CD14-positive monocyte (primary cell): ENCODE measurements at places on chromosomes 5 and 9. TPM values are rescaled to one million over a fixed set of nuclear protein-coding genes. Genes with fewer than 3 reads are reported as not detected.

DNA sequence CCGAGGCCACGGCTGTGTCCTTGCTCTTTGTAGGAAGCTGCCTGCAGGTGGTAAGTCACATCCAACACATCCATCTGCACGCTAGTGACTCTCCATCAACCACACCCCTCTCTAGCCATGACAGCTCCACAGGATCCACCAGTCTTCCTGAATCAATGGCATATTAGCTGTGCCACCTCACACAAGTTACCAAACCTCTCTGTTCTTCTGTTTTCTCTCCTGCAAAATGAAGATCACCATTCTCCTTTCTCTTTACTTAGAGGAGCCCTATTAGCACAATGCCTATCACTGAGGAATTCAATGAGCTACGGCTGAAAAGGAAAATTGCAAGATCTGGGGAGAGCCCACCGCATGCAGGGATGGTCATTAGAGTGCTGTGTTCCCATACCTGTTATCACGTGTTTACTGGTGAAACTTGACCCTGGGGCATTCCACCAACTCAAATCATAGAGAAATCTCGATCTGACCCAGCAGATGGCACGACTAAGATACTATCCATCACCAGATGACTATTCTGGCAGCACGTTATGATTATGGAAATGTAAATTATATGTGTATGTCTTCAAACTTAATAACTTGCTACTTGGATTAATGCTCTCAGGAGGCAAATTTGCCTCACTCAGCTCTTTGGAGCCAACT is 20.9 kb downstream of the WHRN start:
- no peak overlapping the region for H3K4me3 ChIP-seq
- no peaks in the 10 kb centered on the region for H3K36me3 ChIP-seq
- no peaks in the 10 kb centered on the region for H3K27me3 ChIP-seq
- H3K4me1 ChIP-seq, result peaks cover 39% of the 10 kb centered on the region
- DNase-seq, result no peak

The ARHGEF39 gene
- 0.13 TPM for polyA plus RNA-seq

- H3K27ac ChIP-seq, result no peak overlapping the region
- H3K4me1 ChIP-seq, result no peaks in the 10 kb centered on the region
- DNase-seq, result no peak
- no peaks in the 10 kb centered on the region for H3K36me3 ChIP-seq
Observed at GRCh38 chr5:9646843-9647242, 16.7 kb upstream of the TAS2R1 start.

GRCh38 chr9:127418037-127418471 is 6.1 kb upstream of the ZNF79 start:
- H3K27me3 ChIP-seq, result no peaks in the 10 kb centered on the region
- DNase-seq, result peak; percentile 26
- H3K4me3 ChIP-seq, result no peak overlapping the region
- H3K36me3 ChIP-seq, result no peaks in the 10 kb centered on the region

- peaks cover 57% of the 10 kb centered on the region for H3K27me3 ChIP-seq
- DNase-seq, result no peak
- H3K36me3 ChIP-seq, result no peaks in the 10 kb centered on the region
- H3K4me1 ChIP-seq, result peaks cover 16% of the 10 kb centered on the region
- no peak overlapping the region for H3K4me3 ChIP-seq
- H3K27ac ChIP-seq, result no peak overlapping the region
Observed at GRCh38 chr9:114501796-114502682, 3.2 kb downstream of the WHRN start.

The ZNF462 gene
- not detected in 2 replicates for polyA plus RNA-seq

DNA sequence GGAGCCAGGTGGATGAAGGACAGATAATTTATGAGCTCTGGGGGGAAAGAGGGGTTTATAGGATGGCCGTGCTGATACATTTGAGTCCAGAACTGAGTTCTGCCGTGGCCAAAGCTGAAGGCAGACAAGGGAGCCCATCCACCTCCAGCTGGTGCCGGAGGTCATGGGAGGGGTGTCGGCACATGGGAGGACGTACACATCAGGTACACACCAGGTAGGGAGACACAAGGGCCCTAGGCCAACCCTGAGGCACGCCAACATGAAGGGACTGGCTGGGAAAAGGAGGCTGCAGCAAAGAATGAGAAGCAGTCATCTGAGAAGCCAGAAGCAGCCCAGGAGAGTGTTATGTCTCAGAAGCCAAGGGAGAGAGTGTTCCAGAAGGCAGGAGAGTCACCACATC is 2.1 kb upstream of the GPRIN1 start:
- no peak overlapping the region for H3K4me3 ChIP-seq
- no peaks in the 10 kb centered on the region for H3K36me3 ChIP-seq
- H3K27ac ChIP-seq, result no peak overlapping the region
- H3K27me3 ChIP-seq, result peaks cover 15% of the 10 kb centered on the region
- H3K4me1 ChIP-seq, result peaks cover 6% of the 10 kb centered on the region

The BSPRY gene
- not detected for polyA plus RNA-seq

The SNCAIP gene
- not detected for polyA plus RNA-seq

The GPBP1 gene
- 23.2 TPM for polyA plus RNA-seq

GRCh38 chr5:103371046-103371607 is 112.6 kb downstream of the MACIR start:
- H3K27me3 ChIP-seq, result no peaks in the 10 kb centered on the region
- no peak for DNase-seq
- H3K4me1 ChIP-seq, result no peaks in the 10 kb centered on the region
- H3K27ac ChIP-seq, result no peak overlapping the region
- H3K4me3 ChIP-seq, result no peak overlapping the region
- H3K36me3 ChIP-seq, result no peaks in the 10 kb centered on the region

DNA sequence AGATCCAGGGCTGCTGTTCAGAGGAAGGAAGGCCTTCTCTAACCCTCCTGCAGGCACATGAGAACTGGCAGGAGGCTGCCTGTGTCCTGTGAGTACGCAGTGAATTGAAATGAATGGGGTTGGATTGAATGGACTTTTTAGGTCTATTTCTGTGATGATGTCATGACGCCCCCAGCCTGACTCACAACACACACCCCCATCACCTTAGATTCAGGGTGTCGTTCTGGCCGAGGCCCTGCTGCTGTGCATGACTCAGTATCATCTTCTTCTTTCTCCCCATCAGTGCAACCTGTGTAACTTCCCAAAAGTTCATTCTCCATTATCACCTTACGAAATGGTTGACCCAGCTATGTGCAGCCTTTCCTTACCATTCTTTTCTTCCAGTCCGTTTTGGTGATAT is 5.4 kb downstream of the PCAT7 start:
- H3K36me3 ChIP-seq, result no peaks in the 10 kb centered on the region
- H3K4me3 ChIP-seq, result no peak overlapping the region
- DNase-seq, result no peak
- no peaks in the 10 kb centered on the region for H3K4me1 ChIP-seq

DNA sequence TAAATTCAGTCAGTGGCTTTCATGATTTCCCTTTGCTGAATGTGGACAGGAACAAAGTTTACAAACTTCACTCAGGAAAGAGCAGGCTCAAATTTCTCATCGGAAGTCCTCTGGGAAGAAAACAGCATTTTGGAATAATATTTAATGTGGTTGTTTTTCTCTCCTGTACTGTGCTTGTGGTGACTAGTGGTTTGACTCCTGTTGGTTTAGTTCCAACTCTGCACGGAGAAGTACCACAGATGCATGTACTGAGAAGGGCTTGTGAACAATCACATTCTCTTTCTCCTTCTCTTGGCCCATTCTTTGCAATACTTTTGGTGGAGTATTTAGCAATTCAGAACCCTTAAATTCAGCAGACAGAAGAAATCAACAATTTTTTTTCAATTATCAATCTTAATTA is 13.3 kb downstream of the MPDZ start:
- no peaks in the 10 kb centered on the region for H3K36me3 ChIP-seq
- H3K27ac ChIP-seq, result no peak overlapping the region
- no peaks in the 10 kb centered on the region for H3K27me3 ChIP-seq
- no peak overlapping the region for H3K4me3 ChIP-seq
- no peaks in the 10 kb centered on the region for H3K4me1 ChIP-seq

GRCh38 chr5:172109749-172110148 is 78.3 kb downstream of the STK10 start:
- no peak overlapping the region for H3K4me3 ChIP-seq
- H3K27me3 ChIP-seq, result no peaks in the 10 kb centered on the region
- peak overlapping the region; percentile 95 for H3K27ac ChIP-seq
- peaks cover 34% of the 10 kb centered on the region for H3K36me3 ChIP-seq

- peaks cover 25% of the 10 kb centered on the region for H3K4me1 ChIP-seq
- peak overlapping the region; percentile 41 for H3K4me3 ChIP-seq
- H3K36me3 ChIP-seq, result no peaks in the 10 kb centered on the region
- peaks cover 19% of the 10 kb centered on the region for H3K27me3 ChIP-seq
Observed at GRCh38 chr9:77176686-77177142, 620 bp upstream of the VPS13A start.

DNA sequence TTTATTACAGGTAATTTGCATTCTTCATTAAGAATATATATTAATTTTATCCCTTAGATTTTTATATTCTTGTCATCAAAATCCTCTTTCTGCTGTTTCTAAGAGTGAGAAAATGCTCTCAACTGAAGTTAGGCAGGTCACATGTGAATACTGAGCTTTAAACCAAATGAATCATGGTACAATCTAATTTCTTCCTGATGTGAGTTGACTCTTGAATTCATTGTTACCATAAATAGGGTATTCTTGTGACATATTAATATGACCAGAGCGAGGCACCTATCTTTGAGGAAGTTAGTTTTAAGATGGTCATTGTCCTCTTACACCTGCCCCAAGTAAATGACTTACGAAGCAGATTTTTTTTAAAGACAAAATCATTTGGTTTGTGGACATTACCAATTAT is 17.4 kb downstream of the C9orf85 start:
- peaks cover 5% of the 10 kb centered on the region for H3K36me3 ChIP-seq
- H3K27me3 ChIP-seq, result no peaks in the 10 kb centered on the region
- no peak overlapping the region for H3K4me3 ChIP-seq

The EQTN gene
- not detected for polyA plus RNA-seq

The MARCHF3 gene
- polyA plus RNA-seq, result 1.6 TPM

GRCh38 chr5:39424736-39425637 is at the start of gene DAB2:
Gene DAB2 (minus strand): TSS chr5:39424980. CDS start chr5:39394320, 30,660 bp downstream.
- H3K4me3 ChIP-seq, result peak within 1 kb of the TSS; percentile 49
- peak; percentile 77 for DNase-seq
- no peaks in the 10 kb centered on the region for H3K27me3 ChIP-seq
- peaks cover 21% of the 10 kb centered on the region for H3K4me1 ChIP-seq
- H3K36me3 ChIP-seq, result no peaks in the 10 kb centered on the region

The LCN9 gene
- not detected for polyA plus RNA-seq

GRCh38 chr9:112119225-112120029 is 55.7 kb downstream of the SUSD1 start:
- peaks cover 99% of the 10 kb centered on the region for H3K36me3 ChIP-seq
- H3K27ac ChIP-seq, result no peak overlapping the region
- no peak overlapping the region for H3K4me3 ChIP-seq
- no peaks in the 10 kb centered on the region for H3K27me3 ChIP-seq
- DNase-seq, result no peak

The PCDHB2 gene
- polyA plus RNA-seq, result not detected in 2 replicates

DNA sequence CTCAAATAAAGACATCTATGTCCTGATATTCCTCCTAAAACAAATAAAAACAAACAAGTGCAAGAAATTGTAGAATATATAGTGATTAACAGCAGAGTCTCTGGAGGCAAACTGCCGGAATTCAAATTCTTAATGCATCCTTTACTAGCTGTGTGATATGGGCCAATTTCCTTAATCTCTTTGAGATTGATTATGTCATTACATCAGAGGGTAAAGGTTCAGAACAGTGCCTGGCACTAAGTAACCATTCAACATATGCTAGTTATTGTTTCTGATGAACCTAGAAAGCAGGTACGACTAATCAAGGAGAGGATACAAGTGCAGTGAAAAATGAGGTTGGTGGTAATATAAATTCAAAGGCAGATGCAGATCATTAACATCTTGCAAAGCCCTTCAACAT is 81.1 kb upstream of the ADAMTS19 start:
- DNase-seq, result no peak
- H3K36me3 ChIP-seq, result no peaks in the 10 kb centered on the region
- no peak overlapping the region for H3K27ac ChIP-seq
- H3K27me3 ChIP-seq, result no peaks in the 10 kb centered on the region

DNA sequence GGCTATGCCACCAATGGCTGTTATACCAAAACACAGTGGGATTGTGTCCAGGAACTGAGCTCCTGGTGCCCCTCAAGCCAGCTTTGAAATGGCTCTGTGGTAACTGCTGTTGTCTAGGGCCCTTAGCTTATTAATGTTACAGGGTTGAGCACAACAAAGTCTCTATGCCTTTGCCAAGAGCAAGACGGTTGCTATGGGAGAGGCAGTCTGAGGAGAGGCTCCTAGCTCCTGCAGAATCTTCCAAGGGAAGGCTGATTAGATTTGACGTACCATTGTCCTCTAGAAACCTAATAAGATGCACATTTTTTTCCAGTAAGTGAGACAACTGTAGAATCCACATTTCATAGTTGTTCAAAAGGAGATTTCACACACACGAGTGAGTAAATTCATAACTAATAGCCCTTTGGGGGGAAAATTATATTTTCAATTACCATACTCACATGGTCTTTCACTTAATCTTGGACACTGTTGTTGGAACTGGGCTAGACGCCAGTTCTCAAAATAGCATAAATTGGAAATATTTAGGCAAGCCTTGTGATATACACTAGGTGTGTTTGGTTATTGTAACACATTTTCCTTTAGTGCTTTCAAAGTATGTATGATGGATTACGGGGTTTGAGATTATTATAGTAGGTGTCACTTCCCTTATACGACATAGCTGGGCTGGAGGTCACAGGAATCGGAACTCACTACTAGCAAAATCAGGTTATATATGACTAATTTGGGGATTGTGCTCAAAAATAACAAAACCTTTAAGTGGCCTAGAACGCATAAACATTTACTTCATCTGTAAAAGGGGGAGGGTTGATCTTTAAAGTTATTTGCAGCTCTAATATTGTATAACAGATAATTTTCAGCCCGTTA is 186.3 kb upstream of the EGFLAM start:
- H3K27me3 ChIP-seq, result no peaks in the 10 kb centered on the region
- H3K36me3 ChIP-seq, result no peaks in the 10 kb centered on the region

- no peak overlapping the region for H3K27ac ChIP-seq
- no peak for DNase-seq
- no peak overlapping the region for H3K4me3 ChIP-seq
Observed at GRCh38 chr9:23754551-23754950, 71.5 kb downstream of the ELAVL2 start.

GRCh38 chr9:131545786-131546335 is 538 bp downstream of the PRRT1B start:
- DNase-seq, result no peak
- no peak overlapping the region for H3K27ac ChIP-seq
- H3K27me3 ChIP-seq, result peaks cover 53% of the 10 kb centered on the region
- no peaks in the 10 kb centered on the region for H3K4me1 ChIP-seq
- H3K4me3 ChIP-seq, result no peak overlapping the region

DNA sequence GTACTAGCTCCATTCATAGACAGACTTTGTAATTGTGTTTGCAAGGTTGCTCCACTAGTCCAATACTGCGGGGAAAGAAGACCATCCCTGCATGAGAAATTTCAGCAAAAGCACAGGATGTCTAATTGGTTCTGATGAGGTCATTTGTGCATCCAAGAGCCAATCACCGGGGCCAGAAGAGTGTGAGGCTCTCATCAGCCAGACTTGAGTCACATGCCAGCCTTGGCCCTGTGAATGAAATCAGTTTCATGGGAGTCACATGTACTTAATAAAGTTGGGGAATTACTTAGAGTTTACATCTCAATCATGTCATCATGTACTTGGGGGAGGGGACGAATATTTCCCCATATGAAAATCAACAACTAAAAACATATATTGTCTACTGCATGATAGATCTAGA is 1236.0 kb downstream of the MAT2B start:
- no peak overlapping the region for H3K27ac ChIP-seq
- H3K36me3 ChIP-seq, result no peaks in the 10 kb centered on the region
- DNase-seq, result no peak
- H3K27me3 ChIP-seq, result no peaks in the 10 kb centered on the region
- no peak overlapping the region for H3K4me3 ChIP-seq
- no peaks in the 10 kb centered on the region for H3K4me1 ChIP-seq

The OBP2B gene
- polyA plus RNA-seq, result not detected in 2 replicates

GRCh38 chr5:27313549-27313948 is 275.2 kb upstream of the CDH9 start:
- H3K36me3 ChIP-seq, result no peaks in the 10 kb centered on the region
- no peak for DNase-seq
- H3K4me3 ChIP-seq, result no peak overlapping the region
- H3K27ac ChIP-seq, result no peak overlapping the region
- no peaks in the 10 kb centered on the region for H3K27me3 ChIP-seq
